ENCODE measurements at places on chromosomes 4 and X. TPM values are rescaled to one million over a fixed set of nuclear protein-coding genes. Genes with fewer than 3 reads are reported as not detected.

IL21 gene
- total RNA-seq: not detected

ZNF157 gene
- total RNA-seq: 4.9 TPM

RADX gene
- 9.4 TPM for total RNA-seq

NUP62CL gene
- total RNA-seq: 1.6 TPM

SPANXN3 gene
- not detected for total RNA-seq

ARHGAP6 gene
- 3.3 TPM for total RNA-seq

FAT1 gene
- total RNA-seq: 26.9 TPM

GLUD2 gene
- 1.2 TPM for total RNA-seq

SERTM2 gene
- under 0.01 TPM for total RNA-seq

SUPT20HL1 gene
- not detected for total RNA-seq

EGF gene
- under 0.01 TPM for total RNA-seq

GYG2 gene
- total RNA-seq: 4.1 TPM

RBM47 gene
- total RNA-seq: 0.82 TPM

PPBP gene
- total RNA-seq: 4.1 TPM

PAGE1 gene
- total RNA-seq: 0.41 TPM

PWWP3B gene
- total RNA-seq: 1.2 TPM

H2BW2 gene
- not detected for total RNA-seq

PLXNB3 gene
- 0.82 TPM for total RNA-seq

AMTN gene
- total RNA-seq: not detected

KDR gene
- 11.0 TPM for total RNA-seq

ATP2B3 gene
- 7.3 TPM for total RNA-seq

RPA4 gene
- 0.82 TPM for total RNA-seq

CHRDL1 gene
- total RNA-seq: 23.2 TPM

RIPPLY1 gene
- total RNA-seq: not detected

ADRA2C gene
- 3.7 TPM for total RNA-seq

RPGR gene
- 4.5 TPM for total RNA-seq

HELT gene
- not detected for total RNA-seq

MAGEA1 gene
- not detected for total RNA-seq

MSN gene
- total RNA-seq: 17.9 TPM

QRFPR gene
- total RNA-seq: 1.6 TPM

PPARGC1A gene
- 4.5 TPM for total RNA-seq

KLF3 gene
- 12.2 TPM for total RNA-seq

FANCB gene
- 17.5 TPM for total RNA-seq

UBE2D3 gene
- total RNA-seq: 329 TPM

SULT1B1 gene
- total RNA-seq: 0.41 TPM

PPEF2 gene
- under 0.01 TPM for total RNA-seq

MXRA5 gene
- 0.82 TPM for total RNA-seq

CSAG2 gene
- not detected for total RNA-seq

AFM gene
- total RNA-seq: not detected

ZFX gene
- 46.1 TPM for total RNA-seq

Measured in frontal cortex (tissue), 4 donors.